IPS DF 6.9 (cell line): ENCODE measurements at places on chromosomes 7 and 10.

DNA sequence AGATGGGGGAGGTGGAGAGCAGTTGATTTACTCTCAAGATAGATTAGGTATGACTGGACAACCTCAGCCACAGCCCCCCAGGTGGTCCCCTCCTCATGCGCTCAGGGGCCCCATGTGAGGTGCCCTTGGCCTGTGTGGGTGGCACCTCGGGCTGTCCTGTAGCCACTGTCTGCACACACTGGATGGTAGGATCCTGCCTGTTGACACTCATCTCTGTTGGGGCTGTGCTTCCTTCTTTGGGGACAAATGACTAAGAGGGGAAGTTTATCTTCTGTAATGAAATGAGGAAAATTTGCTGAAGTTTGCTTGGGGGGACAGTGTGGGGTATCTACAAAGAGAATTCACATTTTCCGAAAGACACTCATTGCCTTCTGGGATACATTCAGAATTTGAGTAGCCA, 53.6 kb upstream of the ANTXRL start:
- no peak for DNase-seq

- DNase-seq = no peak
Measured at GRCh38 chr7:1220977-1221745, 11.5 kb upstream of the UNCX start.

DNA sequence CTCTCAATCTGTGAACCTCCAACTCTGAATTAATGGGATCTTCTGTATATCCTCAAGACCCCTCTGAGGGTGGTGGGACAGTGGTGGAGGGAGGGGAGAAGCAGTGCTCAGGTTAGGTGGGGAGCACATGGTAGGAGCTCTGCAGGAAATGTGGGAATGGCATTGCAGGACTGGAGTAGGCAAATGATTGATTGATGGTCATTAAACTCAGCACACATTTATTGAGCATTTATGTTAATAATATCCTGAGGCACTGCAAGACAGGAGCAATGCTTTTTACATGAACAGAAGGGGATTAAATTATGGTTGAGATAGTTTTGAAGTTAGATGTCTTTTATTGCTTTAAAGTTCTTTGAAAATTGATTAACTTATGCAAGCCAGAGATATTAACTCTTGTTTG, 14.1 kb downstream of the BMPER start:
- DNase-seq = no peak

- no peak for DNase-seq
Measured at GRCh38 chr7:489876-490275, 29.8 kb downstream of the PDGFA start.

DNA sequence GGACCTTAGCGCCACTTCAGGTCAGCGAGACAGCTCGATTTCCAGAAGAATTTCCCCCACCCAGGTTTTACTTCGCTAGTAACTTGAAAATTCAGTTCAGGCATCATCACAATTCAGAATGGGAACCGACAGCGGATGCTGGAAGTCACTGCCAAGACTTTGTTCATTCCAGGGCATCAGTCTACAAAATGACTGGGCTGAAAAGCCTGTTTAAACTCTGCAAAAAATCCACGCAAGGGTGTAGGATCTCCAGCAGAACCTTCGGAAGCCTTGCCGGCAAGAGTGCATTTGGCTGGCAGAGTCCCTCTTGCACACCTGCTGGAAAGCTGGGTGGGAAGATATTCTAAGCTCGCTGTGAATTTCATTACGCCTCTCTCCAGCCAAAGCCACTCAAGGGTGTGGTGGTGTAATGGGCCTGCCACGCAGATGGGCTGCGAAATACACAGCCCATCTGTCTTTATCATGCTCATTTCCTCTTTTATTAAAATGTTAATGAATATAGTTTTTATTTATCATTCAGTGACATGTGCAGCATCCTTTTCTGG, 672.0 kb upstream of the FOXK1 start:
- DNase-seq = no peak

GRCh38 chr7:140136073-140136472, 40.7 kb downstream of the KDM7A start:
- DNase-seq = no peak

DNA sequence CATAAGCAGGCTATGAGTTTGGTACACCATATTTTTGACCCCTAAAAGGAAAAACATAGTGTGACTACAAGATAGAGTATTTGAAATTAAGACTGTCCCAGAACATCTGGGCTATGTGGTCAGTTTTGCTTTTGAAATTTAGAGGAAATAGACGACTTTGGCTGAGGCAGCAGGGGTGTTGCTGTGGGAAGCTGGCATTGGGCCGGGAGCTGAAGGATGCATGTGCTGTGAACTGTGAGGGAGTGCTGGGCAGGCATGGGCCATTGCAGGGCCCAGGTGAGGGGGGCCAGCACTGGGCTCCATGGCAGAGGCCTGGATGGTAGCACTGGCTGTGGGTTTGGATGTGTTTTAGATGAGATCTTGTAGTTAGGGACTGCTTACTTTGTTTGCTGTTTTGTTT, 168.3 kb downstream of the BMPER start:
- DNase-seq = no peak

- no peak for DNase-seq
Measured at GRCh38 chr7:138154661-138155060, 78.4 kb downstream of the AKR1D1 start.

DNA sequence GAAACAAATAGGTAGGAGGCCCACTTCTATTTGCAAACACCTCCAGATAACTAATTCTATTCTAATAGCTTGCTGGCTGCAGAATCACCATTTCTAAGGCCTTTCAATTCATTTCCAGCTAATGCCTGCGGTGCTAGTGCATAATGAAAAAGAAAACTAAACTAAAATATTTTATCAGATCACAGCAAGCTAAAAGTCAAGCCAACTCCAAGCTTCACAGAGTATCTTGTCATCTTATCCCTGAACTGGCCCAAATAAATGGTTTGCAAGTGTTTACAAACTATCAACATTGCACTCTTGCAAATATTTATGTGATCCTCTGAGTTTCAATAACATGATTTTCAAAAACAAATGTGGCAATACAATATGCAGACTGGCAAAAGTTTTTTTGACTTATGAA, 166.0 kb downstream of the IPMK start:
- no peak for DNase-seq
